ENCODE measurements at places on chromosomes 4 and X.

GRCh38 chrX:33339219-33339618 is 127.9 kb upstream of the DMD start:
- no peak for DNase-seq

- DNase-seq, result no peak
Measured at GRCh38 chrX:74534569-74535038, 79.8 kb downstream of the RLIM start.

- DNase-seq, result no peak
Measured at GRCh38 chr4:7227008-7227407, 34.7 kb downstream of the SORCS2 start.

DNA sequence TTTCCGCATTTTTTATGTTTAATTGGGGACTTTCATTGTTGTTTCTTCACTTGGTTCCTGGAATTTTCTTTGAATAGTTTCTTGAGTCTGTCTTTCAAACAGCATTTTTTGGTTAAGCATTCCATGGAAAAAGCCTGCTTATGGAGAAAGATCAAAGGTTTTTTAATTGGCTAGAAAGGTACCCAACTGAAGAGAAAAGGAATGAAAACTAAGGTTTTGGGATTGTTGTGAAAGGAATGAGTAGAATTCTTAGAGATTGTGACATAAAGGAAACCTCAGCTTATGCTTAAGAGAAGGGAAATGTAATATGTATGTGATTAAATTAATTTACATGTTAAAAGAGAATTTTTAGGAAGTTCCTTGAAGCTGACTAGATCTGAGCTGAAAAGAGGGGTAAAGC is 82.8 kb downstream of the CCKAR start:
- no peak for DNase-seq

DNA sequence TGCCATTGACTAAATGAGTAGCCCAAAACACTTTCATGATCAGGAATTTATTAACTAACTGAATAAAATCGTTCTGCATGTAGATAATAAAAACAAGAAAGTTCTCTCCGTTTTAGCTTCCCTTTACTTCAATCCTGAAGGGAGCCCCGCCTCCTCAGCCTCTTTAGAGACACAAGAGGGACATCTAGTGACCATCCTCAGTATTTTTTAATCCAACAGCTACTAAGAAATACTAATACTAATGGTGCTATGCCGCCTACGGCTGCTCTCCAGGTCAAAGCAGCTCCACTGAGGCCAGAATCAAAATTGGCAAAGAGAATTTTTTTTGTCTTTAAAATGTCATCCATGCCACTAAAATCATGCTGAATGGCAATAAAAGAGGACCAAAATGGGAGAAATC is 3.2 kb upstream of the PCDH19 start:
- no peak for DNase-seq

DNA sequence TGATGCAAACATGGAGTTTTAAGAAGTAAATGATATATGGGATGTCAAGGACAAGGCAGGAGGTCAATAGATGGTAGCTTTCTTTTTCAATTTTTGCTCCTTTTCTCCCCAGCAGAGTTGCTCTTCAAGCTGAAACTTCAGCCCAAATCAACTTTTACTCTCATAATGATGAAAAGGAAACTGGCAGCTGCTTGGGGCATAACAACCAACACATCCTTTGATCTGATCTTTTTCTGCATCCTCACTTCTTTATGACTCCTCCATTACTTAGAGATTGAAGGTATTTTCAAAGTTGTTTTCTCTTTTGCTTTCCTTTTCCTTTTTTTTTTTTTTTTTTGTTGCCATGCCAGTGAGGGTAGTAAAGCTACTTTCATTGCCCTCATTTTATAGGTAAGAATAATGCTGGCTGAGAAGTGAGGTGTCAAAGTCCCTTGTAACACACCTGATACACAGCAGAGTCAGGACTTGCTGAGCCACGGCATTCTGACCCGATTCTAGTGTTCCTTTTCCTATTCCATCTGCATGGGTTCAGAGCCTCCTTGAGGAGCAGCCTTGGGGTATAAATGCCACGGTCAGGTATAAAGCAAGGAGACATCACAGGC is 26.9 kb downstream of the SLC2A9 start:
- no peak for DNase-seq

- DNase-seq, result no peak
Measured at GRCh38 chr4:168852933-168853713, 156.9 kb downstream of the CBR4 start.

GRCh38 chr4:147788791-147789190 is 56.9 kb downstream of the ARHGAP10 start:
- no peak for DNase-seq

- DNase-seq, result no peak
Measured at GRCh38 chr4:89298788-89299152, 8.8 kb downstream of the GPRIN3 start.

GRCh38 chrX:66130469-66130868 is 33.6 kb upstream of the HEPH start:
- no peak for DNase-seq

GRCh38 chrX:52424656-52425055 is 55.8 kb downstream of the XAGE2 start:
- DNase-seq, result no peak

DNA sequence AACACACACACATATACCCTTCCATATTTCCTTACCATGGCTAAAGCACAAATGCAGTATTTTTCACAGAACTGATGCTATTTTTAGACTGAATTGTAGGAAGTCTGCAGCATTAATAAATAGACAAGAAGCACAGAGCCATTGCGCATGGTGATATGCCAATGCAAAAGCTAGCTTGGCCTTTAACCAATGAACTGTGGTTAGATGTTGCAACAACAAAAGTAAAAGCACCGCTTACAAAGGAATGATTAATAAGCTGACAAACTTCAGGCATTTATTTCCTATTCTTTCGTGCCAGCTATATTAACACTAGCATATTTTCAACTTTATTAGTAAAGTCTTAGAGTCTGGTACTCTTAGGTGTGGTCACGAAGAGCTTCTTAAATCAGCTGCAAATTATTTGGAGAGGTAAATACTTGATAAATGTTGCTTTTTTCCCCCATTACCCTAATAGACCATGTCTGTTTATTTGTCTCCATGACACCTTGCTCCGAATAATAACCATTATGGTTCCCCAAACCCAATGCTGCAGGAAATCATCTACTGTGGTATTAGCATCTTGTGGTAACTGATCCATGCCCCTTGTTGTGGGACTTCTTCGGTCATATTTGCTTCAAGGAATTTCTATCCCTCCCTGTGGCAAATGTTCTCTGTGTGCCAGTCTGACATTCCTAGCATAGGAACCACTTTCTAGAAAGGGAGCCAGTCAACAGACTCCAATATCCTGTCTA is 306.1 kb upstream of the TAPT1 start:
- no peak for DNase-seq

DNA sequence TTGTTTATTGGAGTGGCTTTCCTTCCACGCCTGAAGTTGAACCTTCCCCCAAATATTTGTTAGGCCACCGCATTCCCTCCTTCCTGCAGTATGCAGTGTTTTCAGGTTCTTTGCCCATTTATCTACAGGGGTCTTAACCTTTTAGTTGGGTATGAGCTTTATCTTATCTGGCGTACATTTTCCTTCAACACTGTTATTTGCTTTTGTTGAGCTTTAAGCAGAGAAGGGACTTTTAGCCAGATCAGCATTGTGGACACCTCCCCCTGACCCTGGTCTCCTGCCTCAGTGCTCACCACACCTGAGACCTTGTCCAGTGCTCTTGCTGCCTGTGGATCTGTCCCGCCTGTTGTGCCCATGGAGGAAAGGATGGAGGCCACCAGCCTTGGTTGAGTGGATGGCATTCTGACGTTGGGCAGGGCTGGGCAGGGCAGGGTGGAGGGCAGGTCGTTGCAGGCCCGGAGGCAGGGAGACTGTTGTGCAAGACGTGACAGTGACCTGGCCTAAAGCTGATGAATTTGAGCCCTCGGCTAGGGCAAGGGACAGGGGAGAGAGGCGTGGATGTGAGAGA is 998 bp upstream of the DUSP9 start:
- DNase-seq, result no peak

DNA sequence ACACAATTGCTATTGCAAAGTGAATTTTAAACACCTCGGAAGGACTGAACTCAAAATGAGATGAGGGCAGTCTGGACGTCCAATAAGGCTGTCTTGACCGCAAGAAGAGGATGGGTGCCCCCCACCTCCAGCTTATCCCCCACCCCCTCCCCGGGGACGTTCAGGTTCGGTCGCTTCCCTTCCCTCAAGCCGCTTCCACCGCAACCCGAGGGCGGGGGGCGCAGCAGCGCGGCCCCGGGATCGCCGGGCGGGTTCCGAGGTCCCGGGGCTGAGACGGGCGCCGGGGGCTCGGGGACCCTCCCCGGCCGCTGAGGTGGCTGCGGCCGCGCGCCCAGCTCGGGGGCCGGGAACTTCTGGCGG is 480 bp downstream of the USP46 start:
- DNase-seq, result peak; percentile 69

- no peak for DNase-seq
Measured at GRCh38 chr4:181566490-181566889, 676.7 kb upstream of the TENM3 start.

DNA sequence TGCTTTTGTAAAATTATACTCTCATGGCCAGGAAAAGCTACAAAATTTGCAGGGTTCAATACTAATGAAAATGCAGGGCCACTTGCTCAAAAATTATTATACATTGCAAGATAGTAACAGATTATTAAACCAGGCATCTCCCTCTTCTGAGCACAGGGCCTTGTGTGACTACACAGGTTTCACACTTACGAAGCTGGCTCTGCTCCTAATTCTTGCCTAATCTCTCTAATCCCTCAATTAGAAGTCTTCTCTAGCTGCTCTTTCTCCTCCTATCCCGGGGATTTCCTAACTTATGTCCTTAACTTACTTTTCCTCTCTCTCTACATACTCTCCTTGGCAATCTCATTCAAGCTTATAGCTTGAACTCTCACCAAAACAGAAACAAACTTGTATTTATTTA is 168.3 kb downstream of the AREG start:
- DNase-seq, result no peak

DNA sequence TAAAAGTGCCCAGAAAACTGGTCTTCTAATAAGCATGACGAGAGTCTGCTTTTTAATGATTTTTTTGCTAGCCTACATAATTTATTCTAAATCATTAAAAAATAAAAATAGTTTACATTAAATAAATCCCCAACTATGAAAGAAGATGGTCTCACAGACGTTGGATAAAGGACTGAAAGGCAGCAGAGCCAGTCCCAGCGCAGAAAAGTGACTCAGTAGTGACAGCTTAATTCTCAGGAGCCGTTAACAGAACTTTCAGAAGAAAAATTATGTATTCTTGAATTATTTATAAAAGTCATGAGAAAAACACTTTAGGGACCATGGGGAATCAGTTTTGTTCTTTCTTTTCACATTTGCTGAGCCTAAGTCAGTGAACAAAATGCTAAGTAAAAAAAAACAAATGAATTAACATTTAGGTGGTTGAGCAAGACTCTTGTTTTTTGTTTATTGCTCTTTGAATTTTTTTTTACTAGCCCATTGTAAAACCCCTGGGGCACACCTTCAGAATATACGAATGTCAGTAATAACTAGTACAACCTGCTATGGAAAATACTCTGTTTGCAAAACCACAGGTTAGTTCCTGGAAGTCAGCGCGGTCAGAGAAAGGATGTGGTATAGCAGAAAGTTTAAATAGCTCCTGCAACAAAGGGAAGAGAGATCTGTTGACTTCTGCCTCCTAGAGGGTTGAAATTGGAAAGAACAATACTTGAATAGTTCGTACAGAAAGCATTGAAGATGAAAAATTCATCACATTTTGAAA is 50.4 kb upstream of the CCDC160 start:
- DNase-seq, result no peak

DNA sequence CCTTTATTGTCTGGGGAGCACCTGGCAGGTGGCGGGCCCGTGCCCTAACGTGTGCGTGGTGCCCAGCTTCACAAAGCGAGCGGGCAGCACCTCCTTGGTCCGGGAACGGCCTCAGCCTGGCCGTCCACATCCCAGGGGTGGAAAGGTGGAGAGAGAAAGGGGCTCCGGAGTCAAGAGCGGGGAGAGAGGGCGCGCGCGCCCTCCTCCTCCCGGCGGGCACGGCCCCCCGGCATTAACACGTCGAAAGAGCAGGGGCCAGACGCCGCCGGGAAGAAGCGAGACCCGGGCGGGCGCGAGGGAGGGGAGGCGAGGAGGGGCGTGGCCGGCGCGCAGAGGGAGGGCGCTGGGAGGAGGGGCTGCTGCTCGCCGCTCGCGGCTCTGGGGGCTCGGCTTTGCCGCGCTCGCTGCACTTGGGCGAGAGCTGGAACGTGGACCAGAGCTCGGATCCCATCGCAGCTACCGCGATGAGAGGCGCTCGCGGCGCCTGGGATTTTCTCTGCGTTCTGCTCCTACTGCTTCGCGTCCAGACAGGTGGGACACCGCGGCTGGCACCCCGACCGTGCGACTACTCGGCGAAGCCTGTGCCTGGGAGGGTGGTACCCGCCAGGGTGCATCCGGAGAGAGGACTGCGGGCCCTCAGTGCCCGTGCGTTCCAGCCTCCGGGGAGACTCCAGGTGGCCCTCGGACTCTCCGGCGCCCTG is at the start of gene KIT:
KIT (plus strand) TSS at position 407 of the 701 bp plus-strand sequence; CDS start at position 465, 58 bp downstream.
- peak; percentile 73 for DNase-seq

DNA sequence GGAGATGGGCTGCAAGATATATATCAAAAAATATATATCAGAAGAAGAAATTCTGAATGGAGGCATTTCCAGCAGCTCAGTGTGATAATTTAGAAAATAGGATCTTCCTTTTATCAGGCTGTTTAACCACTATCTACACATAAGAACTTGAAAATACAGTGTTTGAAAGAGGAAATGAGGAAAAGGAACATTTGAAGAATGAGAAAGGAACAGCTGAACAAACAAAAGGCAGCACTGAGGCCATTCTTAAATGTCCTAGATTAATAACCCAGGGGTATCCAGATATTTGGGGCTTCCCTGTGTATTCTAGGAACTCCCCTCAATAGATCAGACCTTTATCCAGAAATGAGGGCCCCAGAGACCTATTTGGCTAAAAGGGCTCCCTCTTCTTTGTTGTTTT is 4.1 kb downstream of the SLC39A8 start:
- DNase-seq, result no peak

DNA sequence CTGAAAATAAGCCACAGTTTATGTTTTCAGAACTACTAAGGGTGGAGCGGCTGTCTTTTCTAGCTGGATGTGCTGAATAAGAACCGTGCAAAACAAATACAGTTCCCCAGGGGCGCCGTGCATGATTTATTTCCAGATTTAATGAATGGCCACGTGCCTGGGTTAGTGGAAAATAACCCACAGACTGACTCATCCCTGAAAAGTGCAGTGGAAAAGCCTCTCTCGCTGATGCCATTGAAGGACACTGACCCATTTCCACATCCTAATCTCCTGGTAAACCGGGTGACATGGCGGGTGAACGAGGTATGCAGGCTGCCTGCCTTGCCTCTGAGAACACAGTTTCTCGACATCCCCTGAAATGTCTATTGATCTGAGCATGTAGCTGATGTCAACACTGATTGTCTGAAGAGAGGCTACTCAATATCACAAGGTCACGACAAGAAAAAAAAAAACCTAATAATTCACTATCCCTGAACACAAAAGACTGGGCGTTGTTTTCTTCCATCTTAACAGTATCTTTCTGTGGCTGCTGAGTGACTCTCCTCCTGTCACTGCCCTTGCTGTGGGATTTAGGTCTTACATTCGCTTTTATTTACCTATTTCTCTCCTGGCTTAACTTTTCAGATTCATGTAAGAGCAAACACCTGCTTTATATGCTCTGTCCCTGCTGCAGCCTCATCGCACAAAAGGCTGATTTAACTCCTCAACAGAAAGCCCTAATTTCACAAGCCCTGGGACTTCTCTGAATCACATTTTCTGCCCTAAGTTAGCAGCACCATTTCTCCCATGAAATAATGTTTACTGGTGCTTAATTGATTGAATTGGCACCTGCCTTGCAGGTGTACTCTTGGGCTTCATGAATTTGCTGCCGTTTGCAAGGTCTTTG is 76.9 kb upstream of the SCOC start:
- DNase-seq, result peak; percentile 60

- DNase-seq, result no peak
Measured at GRCh38 chr4:47381172-47381571, 82.3 kb downstream of the COMMD8 start.

Measured in right cardiac atrium (tissue), 5 donors.